Left ventricle myocardium inferior (tissue), 1 donor: ENCODE measurements at places on chromosomes 4 and X.

GRCh38 chr4:125739760-125740159, 425.0 kb downstream of the FAT4 start:
- no peak for DNase-seq
- no peak overlapping the region for H3K4me3 ChIP-seq
- H3K27ac ChIP-seq: peak overlapping the region; percentile 70

DNA sequence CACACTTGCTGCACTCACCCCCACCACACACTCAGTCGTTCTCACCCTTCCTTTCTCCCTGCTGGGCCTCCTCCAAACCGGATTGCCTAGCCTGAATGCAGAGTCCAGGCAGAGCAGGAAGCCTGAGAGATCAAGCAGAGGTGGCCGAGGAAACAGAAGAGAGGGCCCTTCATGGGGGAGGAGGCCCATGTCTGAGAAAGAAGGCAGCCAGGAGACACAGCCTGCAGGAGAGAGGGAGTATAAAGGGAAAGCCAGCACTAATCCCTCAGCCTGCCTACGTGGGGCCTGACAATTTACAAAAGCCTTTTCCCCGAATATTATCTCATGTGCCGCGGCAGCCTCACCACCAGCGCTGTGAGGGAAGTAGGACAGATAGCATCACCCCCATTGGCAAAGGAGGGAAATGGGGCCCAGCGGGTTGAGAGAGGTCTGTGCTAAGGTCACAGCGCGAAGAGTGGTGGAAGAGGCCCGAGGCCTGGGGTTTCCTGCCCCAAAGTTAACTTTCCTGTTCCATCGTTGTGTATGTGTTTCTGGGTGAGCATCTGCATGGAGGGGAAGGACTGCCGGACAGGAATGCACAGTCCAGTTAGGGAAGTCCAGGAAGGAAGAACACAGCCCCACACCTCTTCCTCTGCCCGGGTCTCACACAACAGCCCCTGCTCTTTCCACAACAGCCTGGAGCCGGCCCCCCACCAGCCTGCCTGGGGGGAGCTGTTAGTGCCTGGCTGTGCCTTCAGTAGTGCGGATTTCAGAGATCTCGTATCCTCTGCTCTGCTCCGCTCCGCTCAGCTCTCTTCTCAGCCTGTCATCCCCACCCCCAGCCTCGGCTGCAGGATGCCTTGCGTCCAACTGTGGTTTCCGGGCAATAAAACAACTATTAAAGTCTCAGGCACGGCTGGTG, 50.9 kb upstream of the BCOR start:
- no peak overlapping the region for H3K4me3 ChIP-seq
- H3K27ac ChIP-seq: peak overlapping the region; percentile 66
- no peaks in the 10 kb centered on the region for H3K36me3 ChIP-seq
- peaks cover 65% of the 10 kb centered on the region for H3K4me1 ChIP-seq

DNA sequence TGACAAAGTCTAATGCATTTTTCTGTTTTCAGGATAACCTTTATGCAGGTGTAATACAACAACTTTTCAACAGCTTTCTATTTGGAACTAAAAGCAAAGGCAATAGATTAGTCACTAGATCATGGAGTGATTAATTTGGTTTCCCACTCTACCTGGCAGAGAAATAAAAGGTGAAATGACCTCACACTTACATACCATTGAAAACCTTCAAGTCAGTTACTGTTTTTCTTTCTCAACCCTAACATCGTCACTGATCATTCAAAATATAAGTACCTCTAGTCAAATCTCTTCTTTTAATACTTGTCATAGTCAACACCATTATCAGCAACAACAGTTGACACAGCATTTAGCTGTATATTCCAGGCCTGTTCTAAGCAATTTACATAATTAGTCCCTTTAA, 85.1 kb upstream of the ZCCHC13 start:
- H3K27ac ChIP-seq: no peak overlapping the region
- DNase-seq: no peak
- H3K4me1 ChIP-seq: no peaks in the 10 kb centered on the region
- H3K4me3 ChIP-seq: no peak overlapping the region

DNA sequence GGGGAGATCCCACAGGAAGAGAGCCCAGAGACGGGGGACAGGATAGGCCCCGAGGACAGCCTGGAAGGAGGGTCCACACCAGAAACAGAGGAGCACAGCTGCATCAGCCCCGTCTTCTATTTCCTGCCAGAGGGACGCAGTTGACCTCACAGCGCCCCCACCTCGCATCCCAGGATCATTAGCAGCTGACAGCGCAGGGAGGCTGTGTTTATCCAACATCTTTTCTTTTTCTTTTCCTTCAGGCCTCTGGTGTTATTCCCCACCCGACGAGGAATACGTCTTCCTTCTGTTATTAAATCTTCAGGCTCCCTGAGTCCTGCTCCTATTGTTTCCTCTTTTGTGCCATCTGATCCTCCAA, 75.4 kb downstream of the DCHS2 start:
- H3K27me3 ChIP-seq: peaks cover 3% of the 10 kb centered on the region
- peak overlapping the region; percentile 55 for H3K27ac ChIP-seq
- peaks cover 8% of the 10 kb centered on the region for H3K4me1 ChIP-seq
- peak overlapping the region; percentile 59 for H3K4me3 ChIP-seq

DNA sequence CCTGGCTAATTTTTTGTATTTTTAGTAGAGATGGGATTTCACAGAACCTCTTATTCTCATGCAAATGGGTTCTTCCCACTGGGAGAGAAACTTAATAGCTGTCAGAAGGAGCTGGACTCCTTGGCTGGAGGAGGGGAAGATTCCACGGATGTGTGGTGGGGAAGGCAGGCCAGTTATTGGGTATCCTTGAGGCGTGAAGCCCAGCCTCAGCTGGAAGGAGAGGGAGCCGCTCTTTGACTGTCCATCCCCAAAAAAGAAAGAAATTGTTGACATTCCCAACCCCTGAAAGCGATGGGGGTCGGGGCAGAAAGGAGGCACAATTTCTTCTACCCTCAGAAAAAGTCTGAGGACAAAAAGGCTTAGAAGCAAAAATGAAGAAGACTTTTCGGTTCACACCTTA, 983.1 kb upstream of the PABPC4L start:
- H3K27me3 ChIP-seq: no peaks in the 10 kb centered on the region
- H3K36me3 ChIP-seq: no peaks in the 10 kb centered on the region
- no peak for DNase-seq
- no peak overlapping the region for H3K4me3 ChIP-seq
- no peaks in the 10 kb centered on the region for H3K4me1 ChIP-seq
- H3K27ac ChIP-seq: no peak overlapping the region

- peaks cover 80% of the 10 kb centered on the region for H3K4me1 ChIP-seq
- peak overlapping the region; percentile 34 for H3K27ac ChIP-seq
- H3K4me3 ChIP-seq: no peak overlapping the region
- no peaks in the 10 kb centered on the region for H3K27me3 ChIP-seq
- H3K36me3 ChIP-seq: peaks cover 6% of the 10 kb centered on the region
Measured at GRCh38 chr4:118975449-118976192, 87.0 kb downstream of the SYNPO2 start.

GRCh38 chrX:41153448-41153847, 68.2 kb downstream of the USP9X start:
- DNase-seq: no peak
- H3K27me3 ChIP-seq: no peaks in the 10 kb centered on the region
- H3K27ac ChIP-seq: no peak overlapping the region
- no peaks in the 10 kb centered on the region for H3K4me1 ChIP-seq
- H3K36me3 ChIP-seq: peaks cover 55% of the 10 kb centered on the region
- H3K4me3 ChIP-seq: no peak overlapping the region

DNA sequence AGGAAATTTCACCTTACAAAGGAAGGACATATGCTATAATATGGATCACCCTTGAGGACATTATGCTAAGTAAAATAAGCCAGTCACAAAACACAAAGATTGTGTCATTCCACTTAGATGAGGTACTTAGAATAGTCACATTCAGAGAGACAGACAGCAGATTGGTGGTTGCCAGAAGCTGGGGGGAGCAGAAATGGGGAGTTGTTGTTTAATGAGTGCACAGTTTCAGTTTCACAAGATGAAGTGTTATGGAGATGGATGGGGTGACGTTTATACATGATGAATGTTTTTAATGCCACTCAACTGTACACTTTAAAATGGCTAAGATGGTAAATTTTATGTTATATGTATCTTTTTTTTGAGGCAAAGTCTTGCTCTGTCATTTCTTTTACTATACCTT, 14.8 kb upstream of the SPON2 start:
- DNase-seq: no peak
- H3K36me3 ChIP-seq: no peaks in the 10 kb centered on the region
- H3K27ac ChIP-seq: no peak overlapping the region
- no peaks in the 10 kb centered on the region for H3K27me3 ChIP-seq
- H3K4me1 ChIP-seq: peaks cover 25% of the 10 kb centered on the region
- H3K4me3 ChIP-seq: no peak overlapping the region

DNA sequence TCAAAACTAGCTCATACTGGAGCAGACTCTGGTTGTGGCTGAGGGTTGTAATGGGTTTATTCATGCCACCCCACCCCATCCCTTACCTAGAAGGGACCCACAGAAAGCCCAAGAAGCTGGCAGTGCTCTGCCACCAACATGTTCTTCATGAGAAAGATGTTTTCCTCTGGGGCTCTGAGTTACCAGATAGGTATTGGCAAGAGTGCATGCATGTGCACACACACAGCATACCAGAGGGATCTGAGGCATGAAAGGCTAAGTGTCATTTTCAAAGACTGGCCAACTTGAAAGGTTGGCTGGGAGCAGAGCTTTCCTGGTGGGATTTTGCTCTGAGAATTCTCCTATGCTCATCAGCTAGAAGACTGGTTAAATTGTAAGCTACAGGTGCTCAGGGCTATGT, 65.2 kb downstream of the PHOX2B start:
- H3K27me3 ChIP-seq: no peaks in the 10 kb centered on the region
- H3K27ac ChIP-seq: no peak overlapping the region
- H3K36me3 ChIP-seq: peaks cover 93% of the 10 kb centered on the region
- no peaks in the 10 kb centered on the region for H3K4me1 ChIP-seq
- no peak for DNase-seq

GRCh38 chr4:95572304-95572991, 23.7 kb upstream of the UNC5C start:
- no peak overlapping the region for H3K27ac ChIP-seq
- no peak overlapping the region for H3K4me3 ChIP-seq
- H3K4me1 ChIP-seq: no peaks in the 10 kb centered on the region
- peak; percentile 21 for DNase-seq

GRCh38 chr4:1895971-1896657, 24.9 kb downstream of the NSD2 start:
- H3K27ac ChIP-seq: no peak overlapping the region
- H3K36me3 ChIP-seq: peaks cover 5% of the 10 kb centered on the region
- H3K27me3 ChIP-seq: no peaks in the 10 kb centered on the region
- DNase-seq: no peak
- peaks cover 11% of the 10 kb centered on the region for H3K4me1 ChIP-seq

- H3K27me3 ChIP-seq: no peaks in the 10 kb centered on the region
- H3K4me3 ChIP-seq: peak overlapping the region; percentile 97
- peak overlapping the region; percentile 96 for H3K27ac ChIP-seq
- no peaks in the 10 kb centered on the region for H3K36me3 ChIP-seq
- H3K4me1 ChIP-seq: peaks cover 50% of the 10 kb centered on the region
Measured at GRCh38 chr4:75673959-75674328, 733 bp upstream of the G3BP2 start.

GRCh38 chr4:80956421-80956820, 74.1 kb upstream of the BMP3 start:
- DNase-seq: no peak
- H3K4me3 ChIP-seq: no peak overlapping the region

DNA sequence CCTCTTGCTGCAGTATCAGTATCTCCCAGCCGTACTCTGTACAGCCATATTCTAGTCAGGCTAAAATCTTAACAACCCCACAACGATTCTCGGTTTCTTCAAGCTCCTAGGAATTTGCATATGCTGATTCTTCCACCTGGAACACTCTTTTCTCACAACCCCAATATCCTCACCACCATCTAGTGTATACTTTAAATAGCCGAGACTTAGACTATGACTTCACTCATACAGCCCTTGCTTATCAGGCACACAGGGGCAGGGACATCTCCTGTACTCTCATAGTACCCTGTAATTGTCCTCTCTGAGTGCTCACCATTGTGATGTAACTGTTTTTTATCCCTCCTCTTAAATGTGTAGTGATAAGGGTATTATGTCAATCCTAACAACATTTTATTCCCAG, 2126.4 kb upstream of the TENM3 start:
- H3K4me3 ChIP-seq: no peak overlapping the region
- no peaks in the 10 kb centered on the region for H3K36me3 ChIP-seq
- H3K4me1 ChIP-seq: no peaks in the 10 kb centered on the region
- no peak overlapping the region for H3K27ac ChIP-seq

- no peak overlapping the region for H3K27ac ChIP-seq
- DNase-seq: no peak
- no peak overlapping the region for H3K4me3 ChIP-seq
- H3K4me1 ChIP-seq: no peaks in the 10 kb centered on the region
- no peaks in the 10 kb centered on the region for H3K27me3 ChIP-seq
Measured at GRCh38 chrX:128739539-128739938, 687.3 kb upstream of the ACTRT1 start.

- no peak for DNase-seq
- H3K27ac ChIP-seq: no peak overlapping the region
- no peaks in the 10 kb centered on the region for H3K4me1 ChIP-seq
- peaks cover 8% of the 10 kb centered on the region for H3K36me3 ChIP-seq
- no peak overlapping the region for H3K4me3 ChIP-seq
Measured at GRCh38 chr4:87180767-87181166, 39.7 kb downstream of the KLHL8 start.

DNA sequence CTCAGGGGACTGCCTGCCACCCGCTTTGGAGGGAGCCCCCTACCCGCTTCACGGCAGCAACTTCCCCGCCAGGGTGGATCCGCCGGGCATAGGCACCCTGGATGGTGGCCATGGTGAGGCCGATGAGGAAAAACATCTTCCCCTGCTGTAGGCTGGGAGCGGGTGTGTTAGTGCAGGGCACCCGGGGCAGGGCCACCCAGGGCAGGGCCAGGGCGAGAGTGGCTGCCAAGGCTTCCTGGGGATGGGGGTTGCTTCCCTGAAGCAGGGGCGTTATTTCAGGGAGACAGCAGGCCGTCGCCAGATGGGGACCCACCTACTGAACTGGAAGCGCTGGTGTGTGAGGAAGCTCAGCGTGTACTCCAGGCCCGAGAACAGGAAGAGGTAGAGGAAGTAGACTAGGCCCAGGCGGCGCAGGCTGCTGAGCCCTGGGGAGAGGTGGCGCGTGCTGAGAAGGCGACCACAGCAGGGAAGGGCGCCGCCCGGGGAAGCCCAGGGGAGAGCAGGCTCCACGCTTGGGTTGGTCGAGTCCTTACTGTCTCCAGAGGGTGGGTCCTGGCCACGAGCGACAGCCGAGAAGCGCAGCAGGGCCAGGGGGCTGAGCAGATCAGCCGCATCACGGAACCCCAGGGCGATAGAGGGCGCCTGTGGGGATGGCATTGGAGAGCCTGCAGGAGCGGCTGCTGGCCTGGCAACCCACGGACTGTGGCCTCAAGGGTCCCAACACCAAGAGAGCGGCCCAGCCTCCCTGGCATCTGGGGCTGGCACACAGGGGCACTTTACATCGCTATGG, 31.5 kb downstream of the NOP14 start:
- peak overlapping the region; percentile 86 for H3K27ac ChIP-seq
- H3K36me3 ChIP-seq: peaks cover 42% of the 10 kb centered on the region
- DNase-seq: peak; percentile 78
- H3K4me3 ChIP-seq: peak overlapping the region; percentile 30
- H3K27me3 ChIP-seq: no peaks in the 10 kb centered on the region
- H3K4me1 ChIP-seq: peaks cover 62% of the 10 kb centered on the region
